Kidney epithelial cell (primary cell): ENCODE measurements at places on chromosomes 6 and 20. TPM values are rescaled to one million over a fixed set of nuclear protein-coding genes. Genes with fewer than 3 reads are reported as not detected.

Gene HLA-DQA1
- 0.21 TPM in 2 replicates for total RNA-seq

DNA sequence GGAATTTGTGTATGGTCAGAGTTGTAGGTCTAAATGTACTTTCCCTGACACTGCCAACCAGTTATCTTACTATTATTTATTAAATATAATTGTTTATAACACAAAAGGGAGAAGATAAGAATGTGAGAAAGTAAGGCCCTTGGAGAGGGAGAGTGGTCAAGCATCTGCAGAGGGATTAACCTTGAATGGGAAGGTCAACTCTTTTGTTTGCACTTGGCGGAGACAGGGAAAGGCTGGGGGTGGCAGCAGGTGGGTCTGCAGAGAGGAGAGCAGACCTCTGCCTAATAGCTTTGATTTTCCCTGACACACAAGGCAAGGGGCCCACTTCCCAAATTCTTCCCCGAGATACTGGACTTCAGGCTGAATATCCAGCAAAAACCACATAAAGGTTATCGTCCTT is 4.2 kb downstream of the LRP11 start:
- DNase-seq: no peak

Gene LCA5
- 5.1 and 7.0 TPM in 2 replicates for total RNA-seq

Gene FAM184A
- total RNA-seq: 2.0 and 4.0 TPM in 2 replicates

Gene MKKS
- 16.8 and 19.2 TPM in 2 replicates for total RNA-seq

GRCh38 chr20:14259689-14260088 is 77.7 kb downstream of the FLRT3 start:
- no peak for DNase-seq

DNA sequence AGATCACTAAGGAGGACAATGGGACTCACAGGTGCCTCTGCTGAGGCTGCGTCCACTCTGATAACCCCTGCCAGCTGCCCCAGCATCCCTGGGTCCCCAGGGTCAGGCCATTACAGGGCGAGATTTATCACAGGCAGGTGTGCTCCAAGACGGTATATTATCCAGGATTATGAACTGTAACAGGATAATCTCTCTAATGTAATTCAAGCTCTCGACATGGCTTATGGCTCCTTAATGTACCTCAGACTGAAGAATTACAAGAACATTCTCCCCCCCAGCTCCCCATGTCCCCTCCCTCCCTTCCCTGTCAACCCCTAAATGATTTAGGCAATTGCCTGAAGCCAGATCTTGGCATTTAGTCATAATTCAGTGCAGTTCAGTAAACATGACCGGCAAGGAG is 86.8 kb downstream of the NCR2 start:
- DNase-seq: no peak

Gene TRIM40
- not detected in 2 replicates for total RNA-seq

DNA sequence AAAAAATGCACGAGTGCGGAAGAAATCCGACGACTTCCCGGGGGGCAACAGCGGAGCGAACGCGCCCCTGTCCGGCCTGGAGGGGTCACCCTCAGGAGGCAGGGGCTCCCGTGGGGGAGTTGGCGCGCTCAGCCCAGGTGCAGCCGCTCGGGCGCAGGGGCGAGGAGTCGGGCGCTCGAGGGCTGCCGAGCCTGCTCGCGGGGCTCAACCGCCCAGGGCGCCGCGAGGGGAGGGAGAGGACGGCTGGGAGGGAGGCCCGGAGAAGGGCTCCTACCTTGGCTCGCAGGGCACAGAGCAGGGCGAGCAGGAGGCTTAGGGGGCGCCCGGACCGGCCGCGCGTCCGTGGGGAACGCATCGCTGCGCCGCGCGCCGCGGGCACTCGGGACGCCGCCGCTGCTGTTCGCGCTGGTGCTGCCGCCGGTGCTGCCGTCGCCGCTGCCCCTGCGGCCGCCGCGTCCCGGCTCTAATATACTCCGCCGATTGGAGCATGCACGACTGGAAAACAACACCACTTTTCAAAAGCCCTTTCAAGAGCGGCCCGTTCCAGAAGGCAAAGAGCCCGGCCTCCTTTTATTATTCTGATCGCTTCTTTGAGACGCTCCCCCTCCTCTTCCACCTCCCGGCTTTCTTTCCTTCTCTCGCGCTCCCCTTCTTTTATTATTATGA is 490 bp downstream of the JAG1 start:
- DNase-seq: no peak

Gene MYT1
- not detected in 2 replicates for total RNA-seq

Gene FAM120B
- 12.4 and 15.8 TPM in 2 replicates for total RNA-seq

GRCh38 chr6:84539122-84539856 is 225.1 kb downstream of the TBX18 start:
- no peak for DNase-seq

Gene RIPOR2
- total RNA-seq: 0.79 and 1.8 TPM in 2 replicates

Gene L3MBTL1
- total RNA-seq: 6.0 and 14.6 TPM in 2 replicates

DNA sequence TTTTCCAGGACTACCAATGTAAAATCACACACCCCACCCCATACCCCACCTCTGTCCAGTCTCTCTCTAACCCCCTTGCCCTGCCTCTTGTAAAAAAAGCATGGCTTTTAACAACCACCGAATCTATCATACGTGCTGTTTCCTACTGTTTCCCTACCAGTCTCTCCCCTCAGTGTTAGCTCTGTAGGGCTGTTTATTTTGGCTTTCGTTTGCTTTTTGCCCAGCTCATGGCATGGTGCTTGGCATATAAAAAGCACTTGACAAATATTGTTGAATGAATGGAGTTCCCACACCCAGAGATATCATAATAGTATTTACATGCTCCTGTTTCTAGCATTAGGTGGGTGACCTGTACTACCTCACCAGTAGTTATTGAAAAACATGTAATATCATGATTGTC is 148.2 kb downstream of the OPRM1 start:
- DNase-seq: no peak

DNA sequence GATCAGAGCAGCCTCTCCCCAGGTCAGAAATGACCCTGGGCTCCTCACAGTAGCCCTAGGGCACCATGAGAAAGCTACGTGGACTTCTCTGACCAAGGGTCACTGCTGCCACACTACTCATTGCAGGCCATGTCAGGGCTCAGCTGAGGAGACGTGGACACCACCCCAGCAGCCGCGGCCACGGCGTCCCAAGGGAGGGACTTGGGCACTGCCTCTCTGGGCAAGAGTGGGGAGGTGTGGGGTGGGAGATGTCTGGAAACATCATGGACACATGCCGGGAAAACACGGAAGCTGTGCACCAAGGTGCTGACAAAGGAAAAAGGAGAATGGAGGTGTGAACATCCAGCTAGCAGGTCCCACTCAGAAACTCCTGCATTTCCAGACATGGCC is 9.0 kb downstream of the GMEB2 start:
- no peak for DNase-seq

Gene RAD21L1
- not detected in 2 replicates for total RNA-seq

DNA sequence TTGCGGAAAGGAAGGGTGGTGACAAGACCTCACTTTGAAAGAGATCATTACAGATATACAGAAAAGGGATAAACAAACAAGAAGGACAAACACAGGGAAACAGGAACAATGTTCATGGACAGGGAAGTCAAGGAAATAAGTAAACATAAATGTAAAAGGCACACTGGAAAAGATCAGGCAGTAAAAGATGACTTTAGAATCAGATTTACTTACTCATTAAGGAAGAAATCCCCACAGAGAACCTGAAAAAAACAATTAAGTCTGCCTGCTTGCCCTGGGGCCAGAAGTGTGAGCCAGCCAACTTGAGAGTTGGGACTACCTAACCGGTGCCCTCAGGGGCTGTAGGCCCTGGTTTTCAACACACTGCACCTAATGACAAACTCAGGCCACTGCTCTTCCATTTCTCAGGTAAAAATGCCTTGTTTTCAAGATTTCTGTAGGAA is 1.7 kb downstream of the APMAP start:
- DNase-seq: no peak

- no peak for DNase-seq
Observed at GRCh38 chr6:123489589-123489988, 147.2 kb downstream of the TRDN start.

DNA sequence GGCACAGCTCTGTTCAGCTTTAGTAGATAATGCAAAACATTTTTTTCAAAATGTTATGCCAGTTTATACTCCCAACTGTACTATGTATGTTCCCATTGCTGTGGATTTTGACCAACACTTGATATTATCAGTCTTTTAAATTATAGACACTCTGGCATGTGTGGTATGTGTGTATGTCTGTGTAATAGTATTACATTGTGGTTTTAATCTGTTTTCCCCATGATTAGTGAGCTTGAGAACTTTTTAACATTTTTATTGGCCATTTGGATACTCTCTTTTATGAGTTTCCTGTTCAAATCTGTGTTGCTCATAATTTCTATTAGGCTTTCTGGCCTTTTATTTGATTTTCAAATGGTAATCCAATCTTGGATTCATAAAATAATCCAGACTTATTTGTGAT is 69.2 kb upstream of the TXNDC5 start:
- DNase-seq: no peak

Gene NRM
- 8.9 and 10.4 TPM in 2 replicates for total RNA-seq

DNA sequence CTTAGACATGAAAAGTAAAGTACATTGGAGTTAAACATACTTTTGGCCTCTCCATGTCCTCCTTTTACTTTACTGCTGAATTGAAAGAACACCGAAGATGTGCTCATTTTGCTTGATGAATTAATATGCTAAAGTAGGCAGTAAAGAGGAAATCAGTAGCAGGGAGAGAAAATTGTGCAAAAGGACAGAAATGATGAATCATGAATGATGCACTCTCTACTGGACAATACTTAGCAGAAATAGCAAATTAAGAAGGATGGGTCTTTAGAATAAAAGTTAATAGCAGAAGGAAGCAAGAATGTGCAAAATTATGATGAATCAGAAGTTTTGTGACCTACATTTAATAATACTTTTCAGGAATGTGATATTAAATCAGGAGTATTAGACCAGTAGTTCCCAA is 8.4 kb upstream of the SPINT3 start:
- no peak for DNase-seq

DNA sequence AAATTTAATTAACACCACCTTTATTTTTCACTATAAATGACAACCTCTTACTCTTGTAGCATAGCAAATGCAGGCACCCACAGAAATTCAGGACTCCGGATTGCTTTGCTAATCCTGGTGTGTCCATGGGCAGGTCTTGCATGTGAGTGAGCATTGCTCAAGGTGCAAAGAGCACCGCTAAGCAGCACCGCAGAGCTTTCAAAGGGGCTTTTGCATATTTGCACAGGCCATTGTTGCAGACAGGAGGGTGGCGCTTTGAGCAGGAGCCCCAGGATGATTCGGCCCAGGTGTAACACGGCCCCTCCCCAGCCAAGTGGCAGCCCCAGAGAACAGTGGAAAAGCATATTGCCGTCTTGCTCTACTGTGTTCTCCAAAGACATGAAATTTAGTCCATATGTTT is 293.2 kb downstream of the NRN1 start:
- no peak for DNase-seq

DNA sequence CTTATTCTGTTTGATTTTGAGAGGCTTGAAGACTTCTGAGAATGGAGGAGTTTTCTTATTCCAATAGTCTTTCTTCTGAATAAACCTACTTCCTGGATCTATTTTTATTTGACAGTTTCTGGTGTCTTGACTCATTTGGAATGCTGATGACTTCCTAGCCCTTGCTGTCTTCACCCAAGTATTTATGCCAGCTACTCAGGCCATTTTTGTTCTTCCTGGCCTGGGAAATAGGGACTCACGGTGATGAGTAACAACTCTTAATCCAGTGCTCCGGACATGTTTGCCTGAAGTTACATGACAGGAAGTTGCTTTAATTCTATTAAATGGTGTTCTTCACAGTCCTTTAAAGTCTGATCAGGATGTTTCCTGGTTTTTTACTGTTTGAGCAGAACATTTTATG is 272.1 kb upstream of the EYS start:
- no peak for DNase-seq

GRCh38 chr20:46164254-46164653 is 46.1 kb downstream of the CD40 start:
- no peak for DNase-seq

Gene FLRT3
- total RNA-seq: 3.3 and 3.9 TPM in 2 replicates

Gene HLA-DRA
- 0.38 and 0.62 TPM in 2 replicates for total RNA-seq

- no peak for DNase-seq
Observed at GRCh38 chr6:157046776-157047175, 269.6 kb downstream of the ARID1B start.

- DNase-seq: no peak
Observed at GRCh38 chr6:167839343-167839742, 12.6 kb downstream of the AFDN start.

DNA sequence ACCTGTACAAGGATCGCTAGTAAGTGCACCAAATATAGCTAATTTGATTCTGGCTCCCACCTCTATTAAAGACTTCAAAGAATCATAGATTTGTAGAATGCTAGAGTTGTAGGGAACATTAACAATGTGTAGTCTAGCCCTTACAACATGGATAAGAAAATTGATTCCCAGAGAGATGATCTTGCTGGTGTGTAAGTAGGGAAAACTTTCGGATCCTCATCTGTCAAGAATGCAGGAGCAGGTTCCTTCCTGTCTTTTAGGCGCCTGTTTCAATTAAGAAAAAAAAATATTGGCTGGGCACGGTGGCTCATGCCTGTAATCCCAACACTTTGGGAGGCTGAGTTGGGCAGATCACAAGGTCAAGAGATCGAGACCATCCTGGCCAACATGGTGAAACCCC is 12.3 kb upstream of the RNF39 start:
- DNase-seq: no peak

Gene C20orf144
- not detected in 2 replicates for total RNA-seq

- no peak for DNase-seq
Observed at GRCh38 chr6:25583099-25583498, 68.9 kb upstream of the SCGN start.

Gene MROH8
- total RNA-seq: 0.13 and 1.4 TPM in 2 replicates

DNA sequence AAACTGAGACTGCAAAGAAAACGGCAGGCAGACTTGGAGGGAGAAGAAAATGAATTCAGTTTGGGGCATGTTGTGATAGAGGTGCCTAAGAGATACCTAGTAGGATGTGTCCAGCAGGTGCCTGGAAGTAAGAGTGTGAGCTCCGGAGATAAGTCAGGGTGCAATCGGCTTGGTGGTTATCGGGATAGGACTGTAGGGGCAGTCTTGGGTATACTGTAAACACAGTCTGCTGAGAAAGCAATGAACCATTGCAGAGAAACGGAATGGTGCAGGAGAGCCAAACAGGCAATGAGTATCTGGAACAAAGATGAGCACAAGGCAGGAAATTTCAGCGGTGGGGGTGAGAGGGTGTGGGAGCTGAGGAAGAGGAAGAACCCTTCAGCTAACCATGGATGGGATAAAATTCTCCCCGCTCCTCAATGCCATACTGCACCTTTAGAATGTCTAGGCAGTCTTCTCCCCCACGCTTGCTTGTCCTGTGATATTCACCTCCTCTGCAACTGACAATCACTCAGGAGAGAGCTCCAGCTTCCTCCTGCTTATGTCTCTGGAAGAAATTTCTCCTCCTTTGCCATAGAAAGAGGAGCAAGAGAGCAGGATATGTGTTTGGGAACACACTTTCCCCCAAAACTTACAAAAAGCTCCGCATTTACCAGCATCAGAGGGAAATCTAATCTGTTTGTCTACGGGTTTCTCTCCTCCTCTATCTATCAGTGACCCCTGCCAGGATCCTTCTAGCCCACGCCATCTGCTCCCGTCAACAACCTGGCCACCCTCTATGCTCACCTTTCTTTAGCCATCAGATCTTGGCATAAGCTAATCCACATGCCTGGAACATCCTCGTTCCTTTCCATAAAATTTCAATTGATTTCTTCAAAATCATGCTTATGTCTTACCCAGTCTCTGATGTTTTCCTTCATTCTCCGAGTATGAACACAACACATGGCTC is 381.7 kb upstream of the JARID2 start:
- DNase-seq: no peak
